Large intestine (tissue), 12 donors: ENCODE measurements at places on chromosomes 11 and 22.

DNA sequence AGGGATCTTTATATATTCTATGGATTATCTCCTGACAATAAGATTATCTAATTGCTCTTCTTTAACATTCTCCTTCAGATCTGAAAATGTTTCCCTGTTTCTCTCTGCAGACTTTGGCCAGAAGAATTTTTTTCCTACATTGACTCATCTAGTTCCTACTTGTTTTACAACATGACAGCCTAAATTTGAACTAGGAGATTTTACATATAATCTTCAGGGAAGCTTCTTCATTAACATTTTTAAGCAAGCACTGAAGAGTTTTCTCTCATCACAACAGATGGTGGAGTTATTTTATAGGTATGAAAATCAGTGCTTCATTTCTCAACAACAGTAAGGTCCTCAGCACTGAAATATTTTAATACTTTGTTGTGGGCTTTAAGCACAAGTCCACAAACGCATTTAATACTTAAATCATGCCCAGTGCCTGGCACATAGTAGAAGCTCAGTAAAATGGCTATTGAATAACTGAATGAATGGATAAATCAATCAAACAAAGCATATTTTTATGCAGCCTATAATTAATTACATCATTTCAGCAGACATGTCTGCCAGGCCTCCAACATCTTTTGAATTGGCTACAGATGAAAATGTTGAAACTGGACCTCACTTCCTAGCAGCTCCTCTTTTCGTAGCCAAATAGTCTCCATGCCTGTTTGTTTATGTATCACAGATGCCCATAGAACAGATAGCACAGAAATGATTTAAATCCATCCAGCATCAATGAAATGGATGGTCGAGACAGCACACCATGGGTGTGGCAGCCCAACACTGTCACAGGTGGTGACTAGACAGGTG is 117.3 kb upstream of the POU2AF2 start:
- no peak overlapping the region for H3K27ac ChIP-seq
- H3K4me3 ChIP-seq = no peak overlapping the region
- H3K36me3 ChIP-seq = no peaks in the 10 kb centered on the region
- no peaks in the 10 kb centered on the region for H3K27me3 ChIP-seq
- no peaks in the 10 kb centered on the region for H3K4me1 ChIP-seq

- no peak overlapping the region for H3K27ac ChIP-seq
- no peaks in the 10 kb centered on the region for H3K4me1 ChIP-seq
- DNase-seq = no peak
- no peak overlapping the region for H3K4me3 ChIP-seq
These were observed 433.7 kb downstream of the ETS1 start for GRCh38 chr11:128153697-128154048.

GRCh38 chr11:87235366-87235765 is 197.6 kb downstream of the TMEM135 start:
- no peaks in the 10 kb centered on the region for H3K27me3 ChIP-seq
- no peak overlapping the region for H3K4me3 ChIP-seq
- DNase-seq = no peak
- no peak overlapping the region for H3K27ac ChIP-seq
- H3K4me1 ChIP-seq = no peaks in the 10 kb centered on the region
- H3K36me3 ChIP-seq = no peaks in the 10 kb centered on the region

GRCh38 chr11:35997902-35998520 is 54.1 kb downstream of the LDLRAD3 start:
- no peaks in the 10 kb centered on the region for H3K36me3 ChIP-seq
- DNase-seq = no peak
- H3K27ac ChIP-seq = no peak overlapping the region
- no peak overlapping the region for H3K4me3 ChIP-seq
- H3K27me3 ChIP-seq = no peaks in the 10 kb centered on the region
- no peaks in the 10 kb centered on the region for H3K4me1 ChIP-seq

- H3K27me3 ChIP-seq = no peaks in the 10 kb centered on the region
- H3K4me1 ChIP-seq = no peaks in the 10 kb centered on the region
- no peak for DNase-seq
- no peak overlapping the region for H3K27ac ChIP-seq
- no peaks in the 10 kb centered on the region for H3K36me3 ChIP-seq
These were observed 3.7 kb upstream of the HEPHL1 start for GRCh38 chr11:94017446-94017845.

DNA sequence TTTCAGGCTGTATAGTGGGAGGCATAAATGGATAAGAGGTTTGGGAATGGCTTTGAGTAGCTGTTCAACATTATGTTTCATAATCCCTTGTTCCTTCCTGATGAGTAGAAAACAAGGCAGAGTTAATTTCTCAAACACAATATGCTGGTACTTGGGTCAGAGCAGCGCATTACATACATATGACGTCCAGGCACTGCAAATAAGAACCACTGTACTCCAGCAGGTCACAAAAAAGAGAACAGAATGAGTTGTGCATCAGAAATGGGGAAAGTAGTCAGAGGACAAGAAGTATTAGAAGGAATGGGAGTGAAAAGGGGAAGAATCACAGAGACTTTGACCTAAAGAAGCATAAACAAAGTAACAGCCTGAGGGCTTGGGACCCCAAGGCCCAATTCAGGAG is 44.0 kb upstream of the RDX start:
- H3K27ac ChIP-seq = no peak overlapping the region
- no peak overlapping the region for H3K4me3 ChIP-seq
- peaks cover 2% of the 10 kb centered on the region for H3K4me1 ChIP-seq

DNA sequence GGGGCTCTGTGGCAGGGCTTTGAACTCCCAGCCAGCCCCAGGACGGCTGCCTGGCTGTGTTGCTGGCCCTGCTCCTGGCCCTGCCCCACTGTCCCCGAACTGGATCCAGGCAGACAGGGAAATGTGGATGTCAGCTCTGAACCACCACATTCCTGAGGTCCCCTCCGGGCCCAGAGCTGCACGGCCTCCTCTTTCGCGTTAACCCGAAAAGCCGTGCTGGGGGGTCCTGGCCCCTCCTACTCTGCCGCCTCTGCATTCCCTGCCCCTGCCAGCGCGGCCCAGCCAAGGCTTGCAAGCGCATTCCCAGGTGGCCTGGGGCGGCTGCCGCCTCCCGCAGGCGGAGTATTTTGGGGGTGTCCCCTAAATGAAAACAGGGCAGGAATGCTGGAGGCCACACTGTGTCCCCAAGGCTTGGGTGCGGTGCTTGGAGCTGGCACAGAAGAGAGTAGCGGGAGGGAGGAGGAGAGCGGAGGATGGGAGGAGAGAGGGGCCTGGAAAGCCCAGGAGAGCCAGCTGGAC is 5.4 kb downstream of the LINC01488 start:
- no peak overlapping the region for H3K27ac ChIP-seq
- H3K4me1 ChIP-seq = no peaks in the 10 kb centered on the region
- H3K27me3 ChIP-seq = no peaks in the 10 kb centered on the region
- no peaks in the 10 kb centered on the region for H3K36me3 ChIP-seq
- no peak for DNase-seq

DNA sequence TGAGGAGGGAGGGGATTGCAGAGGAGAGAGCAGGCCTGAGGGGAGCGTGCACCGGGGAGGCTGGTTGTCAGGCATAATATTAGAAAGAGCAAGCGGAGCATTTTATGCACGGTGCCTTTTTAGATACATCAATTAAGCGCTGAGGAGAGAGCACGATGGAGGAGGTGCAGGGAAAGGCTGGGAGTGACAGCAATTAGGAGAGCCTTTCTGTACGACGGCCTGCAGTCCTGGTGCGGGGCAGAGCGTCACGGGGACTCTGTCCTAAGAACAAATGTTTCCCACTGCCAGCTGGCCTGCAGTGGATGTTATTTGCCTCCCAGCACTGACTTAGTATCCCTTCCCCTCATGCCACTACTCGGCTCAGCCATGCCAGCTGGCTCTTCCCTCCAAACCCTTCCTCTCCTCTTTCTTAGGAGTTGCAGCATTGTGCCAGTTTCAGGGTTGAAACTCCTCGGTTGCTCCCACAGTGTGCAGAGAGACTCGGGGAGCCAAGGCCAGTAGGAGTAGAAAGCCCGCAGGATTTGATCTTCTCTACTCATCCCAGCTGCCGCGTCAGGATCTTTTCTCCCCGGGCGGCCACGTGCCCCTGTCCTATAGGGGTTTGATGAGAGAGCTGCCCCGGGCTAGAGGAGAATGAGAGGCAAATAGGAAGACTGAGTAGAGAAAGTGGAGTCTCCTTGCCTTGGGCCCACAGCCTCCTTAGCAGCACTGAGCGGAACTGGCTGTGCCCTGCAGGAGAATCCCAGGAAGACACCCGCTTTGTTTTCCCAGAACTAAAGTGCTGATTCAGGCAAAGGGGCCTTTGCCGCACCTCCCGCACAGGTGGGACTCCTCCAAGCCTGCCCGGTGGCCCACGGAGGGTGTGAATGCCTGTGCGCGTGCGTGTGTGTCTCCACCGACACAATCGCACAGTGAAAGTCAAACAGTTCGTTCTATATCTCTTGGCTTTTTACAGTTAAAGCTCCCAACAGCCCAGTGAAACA is 875.3 kb downstream of the NTM start:
- no peak overlapping the region for H3K27ac ChIP-seq
- no peaks in the 10 kb centered on the region for H3K27me3 ChIP-seq
- H3K4me3 ChIP-seq = no peak overlapping the region
- H3K36me3 ChIP-seq = no peaks in the 10 kb centered on the region
- DNase-seq = no peak
- H3K4me1 ChIP-seq = no peaks in the 10 kb centered on the region

- no peaks in the 10 kb centered on the region for H3K36me3 ChIP-seq
- H3K27ac ChIP-seq = no peak overlapping the region
- peaks cover 35% of the 10 kb centered on the region for H3K4me1 ChIP-seq
- no peaks in the 10 kb centered on the region for H3K27me3 ChIP-seq
These were observed 26.9 kb upstream of the APOBEC3A start for GRCh38 chr22:38930512-38930911.

GRCh38 chr11:468493-468892 is 18.4 kb downstream of the PTDSS2 start:
- peaks cover 2% of the 10 kb centered on the region for H3K36me3 ChIP-seq
- no peaks in the 10 kb centered on the region for H3K27me3 ChIP-seq
- no peak for DNase-seq
- H3K4me3 ChIP-seq = no peak overlapping the region
- H3K27ac ChIP-seq = no peak overlapping the region

DNA sequence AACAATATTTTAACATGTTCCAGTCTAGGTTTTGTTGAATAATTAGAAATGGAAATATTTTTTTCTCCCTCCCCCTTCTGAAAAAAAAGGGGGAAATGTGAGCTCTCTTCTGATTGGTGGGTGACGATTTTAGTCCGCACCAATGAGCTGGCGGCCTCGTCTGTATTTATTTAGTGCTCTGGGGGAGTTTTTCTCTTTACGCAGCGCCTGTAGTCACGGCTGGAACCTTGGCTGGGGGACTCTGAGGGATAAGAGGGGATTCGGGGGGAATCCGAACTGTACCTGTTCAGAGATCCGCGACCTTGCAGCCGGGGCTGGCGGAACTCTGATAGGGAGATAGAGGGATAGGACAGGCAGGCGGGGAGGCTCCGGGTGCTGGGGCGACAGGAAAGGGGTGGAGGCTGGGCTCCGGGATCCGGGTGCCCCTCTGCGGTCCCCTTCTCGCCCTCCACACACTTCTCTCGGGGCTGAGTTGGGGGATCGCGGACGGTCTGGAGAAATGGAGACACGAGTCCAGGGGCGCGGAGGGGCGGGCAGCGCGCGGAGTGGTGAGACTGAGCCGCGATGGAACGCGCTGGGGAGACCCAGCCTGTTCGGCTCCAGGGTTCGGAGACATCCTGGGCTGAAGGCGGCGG is 99.7 kb upstream of the HSD17B12 start:
- peaks cover 3% of the 10 kb centered on the region for H3K4me1 ChIP-seq
- no peaks in the 10 kb centered on the region for H3K36me3 ChIP-seq
- peaks cover 95% of the 10 kb centered on the region for H3K27me3 ChIP-seq

DNA sequence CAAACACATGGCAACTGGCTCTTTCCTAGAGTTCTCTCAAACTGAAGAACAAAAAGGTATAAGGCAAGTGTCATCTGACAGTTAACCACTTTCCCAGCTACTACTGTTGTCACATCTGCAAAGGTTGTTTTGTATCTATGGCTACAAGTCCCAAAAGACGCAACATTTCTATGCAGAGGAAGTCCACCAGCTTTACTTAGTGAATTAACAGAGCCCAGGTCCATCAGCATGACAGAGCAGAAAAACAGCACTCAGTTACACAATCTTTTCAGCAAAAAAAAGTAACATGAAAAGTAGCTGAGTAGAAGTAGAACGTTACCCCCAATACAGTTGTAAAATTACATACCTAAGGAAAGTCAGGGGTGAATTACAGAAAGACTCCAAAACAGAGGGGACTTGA is 12.1 kb downstream of the CPSF7 start:
- peaks cover 94% of the 10 kb centered on the region for H3K36me3 ChIP-seq
- no peak overlapping the region for H3K4me3 ChIP-seq
- H3K27ac ChIP-seq = no peak overlapping the region
- no peak for DNase-seq
- H3K27me3 ChIP-seq = no peaks in the 10 kb centered on the region

- DNase-seq = no peak
- no peak overlapping the region for H3K4me3 ChIP-seq
- no peak overlapping the region for H3K27ac ChIP-seq
These were observed 1.6 kb downstream of the KIAA0930 start for GRCh38 chr22:45238957-45239680.

GRCh38 chr22:50189849-50190181 is 4.1 kb downstream of the TRABD start:
- DNase-seq = no peak
- peaks cover 44% of the 10 kb centered on the region for H3K4me1 ChIP-seq
- H3K27me3 ChIP-seq = no peaks in the 10 kb centered on the region
- H3K36me3 ChIP-seq = peaks cover 20% of the 10 kb centered on the region

DNA sequence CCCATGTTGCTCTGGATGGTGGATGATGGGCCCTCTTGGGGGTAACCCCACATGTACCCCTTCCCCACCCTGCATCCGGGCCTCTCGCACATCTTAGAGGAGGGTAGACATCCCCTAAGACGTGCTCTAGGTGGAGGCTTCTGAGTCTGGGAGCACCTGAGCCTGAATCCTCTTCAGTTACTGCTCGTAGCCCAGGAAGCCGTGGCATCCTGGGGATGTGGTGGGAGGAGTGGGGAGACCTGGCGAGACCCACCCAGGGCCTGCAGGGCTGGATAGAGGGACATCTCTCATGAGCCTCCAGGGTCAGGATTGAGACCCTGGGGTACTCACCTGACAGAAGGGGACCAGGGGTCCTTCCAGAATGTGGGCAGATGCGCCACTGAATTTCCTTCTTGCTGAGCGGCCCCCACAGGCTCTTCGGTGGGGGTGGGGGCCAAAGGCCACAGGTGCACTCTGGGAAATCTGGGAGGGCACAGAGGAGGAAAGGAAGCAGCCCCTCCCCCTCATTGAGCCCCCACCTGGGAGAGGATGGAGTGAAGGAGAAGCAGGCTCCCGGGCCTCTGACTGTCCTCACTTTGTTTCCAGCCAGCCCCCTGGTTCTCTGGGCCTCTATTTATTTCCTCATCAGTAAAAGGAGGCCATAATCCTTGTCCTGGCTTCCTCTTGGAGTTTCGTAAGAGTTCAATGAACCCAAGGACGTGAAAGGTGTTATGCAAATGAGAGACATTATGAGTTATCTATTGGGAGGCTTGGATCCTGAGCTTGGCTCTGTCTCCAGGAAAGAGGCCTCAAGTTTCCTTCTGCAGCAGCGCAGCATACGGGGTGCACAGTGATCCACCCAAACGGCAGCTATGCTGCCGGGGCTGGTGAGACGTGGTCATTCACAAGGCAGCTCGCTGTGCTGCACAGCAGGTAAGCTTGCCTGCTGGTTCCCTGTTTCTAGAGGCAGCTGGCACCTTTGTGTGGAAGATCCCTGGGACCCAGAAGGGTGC is 31.2 kb downstream of the KCNJ4 start:
- peaks cover 32% of the 10 kb centered on the region for H3K4me1 ChIP-seq
- peak overlapping the region; percentile 8 for H3K4me3 ChIP-seq
- no peaks in the 10 kb centered on the region for H3K27me3 ChIP-seq
- H3K36me3 ChIP-seq = no peaks in the 10 kb centered on the region
- H3K27ac ChIP-seq = peak overlapping the region; percentile 92
